ENCODE measurements at places on chromosomes 5 and 9. TPM values are rescaled to one million over a fixed set of nuclear protein-coding genes. Genes with fewer than 3 reads are reported as not detected.

ANKRD34B gene
- 0.18 TPM for total RNA-seq

CBY3 gene
- total RNA-seq: not detected

TLE1 gene
- 89.1 TPM for total RNA-seq

ST6GALNAC4 gene
- total RNA-seq: 24.2 TPM

DBH gene
- total RNA-seq: not detected

CRHBP gene
- total RNA-seq: 0.25 TPM

ENG gene
- total RNA-seq: 0.17 TPM

FAM78A gene
- 0.32 TPM for total RNA-seq

LCN15 gene
- total RNA-seq: not detected
